Left hindlimb (tissue), 1 donor: ENCODE measurements at places on chromosomes 5 and 9.

DNA sequence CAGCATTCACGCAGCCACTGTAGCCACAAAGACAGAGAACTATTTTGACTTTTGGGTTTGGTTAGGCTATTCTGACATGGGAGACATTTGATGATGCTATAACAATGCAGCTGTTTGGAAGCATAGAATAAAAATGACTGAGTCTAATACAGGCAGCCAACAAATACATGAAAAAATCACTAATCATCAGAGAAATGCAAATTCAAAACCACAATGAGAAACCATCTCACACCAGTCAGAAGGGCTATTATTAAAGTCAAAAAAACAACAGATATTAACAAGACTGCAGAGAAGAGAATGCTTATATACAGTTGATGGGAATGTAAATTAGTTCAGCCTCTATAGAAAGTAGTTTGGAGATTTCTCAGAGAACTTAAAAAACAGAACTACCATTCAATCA, 107.1 kb upstream of the POC5 start:
- DNase-seq = no peak

- DNase-seq = no peak
These were observed 42.6 kb downstream of the ARRDC3 start for GRCh38 chr5:91340532-91340931.

- DNase-seq = no peak
These were observed 72.2 kb upstream of the PTCH1 start for GRCh38 chr9:95588724-95589588.

- DNase-seq = no peak
These were observed 145.6 kb downstream of the HSD17B3 start for GRCh38 chr9:96156171-96156974.

- DNase-seq = no peak
These were observed 291.7 kb downstream of the TRPM3 start for GRCh38 chr9:70829591-70830265.
